ENCODE measurements at places on chromosomes 16 and 17.

DNA sequence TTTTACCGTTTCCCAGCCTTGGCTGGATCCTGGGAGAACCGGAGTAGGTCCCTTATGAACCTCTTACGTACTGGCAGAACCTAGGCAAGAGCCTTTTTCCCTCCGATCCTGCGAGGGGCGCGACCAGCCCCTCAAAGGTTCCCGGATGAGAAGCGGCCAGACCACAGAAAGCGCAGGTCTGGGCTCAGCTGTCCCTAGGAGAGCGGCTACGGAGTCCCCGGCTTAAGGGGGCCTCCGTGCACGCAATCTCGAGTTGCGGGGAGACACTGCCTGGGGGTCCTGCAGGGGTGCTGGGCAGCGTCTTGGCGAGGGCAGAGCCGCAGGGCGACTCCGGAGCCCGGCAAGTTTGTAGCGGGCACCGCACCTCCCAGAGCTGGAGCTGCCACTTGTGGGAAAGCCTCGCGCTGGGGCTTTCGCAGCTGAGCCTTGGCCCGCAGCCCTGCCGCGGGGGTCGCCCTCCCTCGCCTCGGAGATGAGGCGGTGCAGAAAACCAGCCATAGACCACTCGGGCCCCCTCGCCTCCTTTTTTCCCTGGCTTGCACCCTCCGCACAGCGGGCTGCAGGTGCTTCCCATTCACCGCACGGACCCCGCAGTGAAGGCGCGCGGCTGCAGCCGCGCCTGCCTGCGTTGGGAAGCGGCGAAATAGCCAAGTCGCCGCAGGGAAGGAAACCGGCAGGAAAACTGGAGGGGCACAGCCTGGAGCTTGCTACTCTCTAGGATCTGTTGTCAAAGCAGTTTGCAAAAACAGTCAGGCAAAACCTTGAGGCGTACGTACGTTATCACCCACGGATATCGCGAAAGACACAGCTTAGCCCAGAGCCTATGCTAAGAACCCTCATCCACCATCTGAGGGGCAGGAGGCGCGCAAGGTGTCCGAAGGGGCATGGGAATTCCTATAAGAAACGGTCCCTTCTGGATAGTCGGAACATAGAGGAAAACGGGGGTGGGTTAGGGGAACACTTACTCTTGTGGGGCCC lies 834 bp downstream of the CDH8 start:
- no peak for DNase-seq

DNA sequence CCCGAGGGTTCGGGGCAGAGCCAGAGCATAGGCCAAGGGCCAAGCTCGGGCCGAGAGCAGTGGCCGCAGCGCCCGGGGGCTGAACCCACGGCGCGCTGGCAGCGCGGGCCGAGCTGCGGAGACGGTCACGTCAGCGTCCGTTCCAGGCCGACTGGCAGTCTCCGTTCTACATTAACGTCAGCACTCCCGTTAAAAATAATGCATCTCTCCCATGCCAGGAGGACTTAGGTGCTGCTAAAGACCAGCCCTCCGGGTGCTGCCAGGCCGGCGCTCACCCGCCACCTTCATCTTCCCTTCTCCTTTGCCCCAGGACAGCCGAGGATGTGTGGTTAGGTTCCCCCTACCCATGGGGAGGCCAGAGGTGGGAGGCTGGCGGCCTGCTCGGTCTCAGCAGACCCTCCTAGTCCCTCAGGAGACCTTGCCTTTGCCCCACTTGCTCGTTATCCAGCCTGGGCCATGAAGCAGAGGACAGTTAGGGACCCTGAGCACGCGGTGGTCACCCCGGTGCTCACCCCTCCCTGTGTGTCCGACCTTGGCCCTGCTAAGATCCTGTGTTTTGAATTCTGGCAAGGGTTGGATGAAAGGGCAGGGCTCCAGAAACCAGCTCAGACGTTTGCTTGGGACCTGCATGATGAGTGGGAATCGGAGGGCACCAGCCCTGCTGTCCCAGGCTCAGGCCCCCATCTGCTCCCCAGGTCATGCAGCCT lies 572 bp downstream of the MPG start:
- DNase-seq, result no peak

GRCh38 chr16:85952197-85952596 lies 53.2 kb downstream of the IRF8 start:
- DNase-seq, result no peak

DNA sequence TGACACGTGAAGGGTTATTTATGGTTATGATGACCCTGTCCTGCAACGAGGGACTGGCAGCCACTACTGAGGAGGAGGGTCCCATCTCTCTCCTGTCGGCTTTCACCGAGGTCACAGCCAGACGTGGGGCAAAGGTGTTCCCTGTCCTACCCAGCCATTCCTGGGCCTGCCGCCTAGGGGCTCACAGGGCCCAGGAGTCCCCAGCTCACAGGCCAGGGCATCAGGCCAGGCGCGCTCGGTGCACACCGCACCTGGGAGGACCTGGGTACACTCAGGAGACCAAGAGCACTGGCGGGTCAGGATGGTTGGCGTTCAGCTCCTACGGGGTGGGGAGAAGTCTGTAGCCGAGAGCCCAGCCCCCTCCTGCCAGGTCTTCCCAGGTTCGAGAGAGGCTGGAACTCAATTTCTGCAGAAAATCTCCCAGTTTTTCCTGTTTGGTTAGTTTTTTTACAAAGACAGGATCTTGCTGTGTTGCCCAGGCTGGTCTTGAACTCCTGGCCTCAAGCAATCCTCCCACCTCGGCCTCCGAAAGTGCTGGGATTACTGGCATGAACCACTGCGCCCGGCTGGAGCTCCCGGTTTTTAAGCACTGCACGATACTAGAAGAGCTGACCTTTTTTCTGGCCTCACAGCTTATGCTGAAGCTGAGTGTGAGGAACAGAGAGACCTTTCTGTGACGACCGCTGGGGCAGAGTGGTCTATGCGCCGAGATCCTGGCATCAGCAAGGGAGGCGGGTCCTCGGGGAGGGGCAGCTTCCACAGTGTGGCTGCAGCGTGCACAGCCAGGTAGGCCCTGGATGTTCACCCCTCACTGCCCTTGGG lies 7.7 kb downstream of the CYBC1 start:
- DNase-seq, result no peak

DNA sequence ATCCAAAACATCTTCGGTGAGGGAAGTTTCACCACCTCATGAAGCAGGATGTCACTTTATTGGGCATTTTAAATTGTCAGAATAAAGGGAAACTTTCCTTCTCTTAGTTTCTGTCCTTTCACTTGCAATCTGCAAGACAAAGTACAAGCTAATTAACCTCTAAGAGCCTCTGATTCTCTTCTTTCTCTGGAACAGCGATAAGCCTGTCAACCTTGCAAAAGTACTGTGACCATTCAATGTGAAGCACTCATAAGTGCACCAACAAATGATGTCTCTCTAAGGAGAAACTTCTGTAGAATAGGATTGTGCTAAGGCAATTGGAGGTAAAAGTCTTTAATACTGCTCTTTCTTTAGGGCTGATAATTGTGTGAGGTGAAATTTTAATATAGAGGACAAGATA lies 1622.3 kb downstream of the CDH8 start:
- DNase-seq, result no peak

DNA sequence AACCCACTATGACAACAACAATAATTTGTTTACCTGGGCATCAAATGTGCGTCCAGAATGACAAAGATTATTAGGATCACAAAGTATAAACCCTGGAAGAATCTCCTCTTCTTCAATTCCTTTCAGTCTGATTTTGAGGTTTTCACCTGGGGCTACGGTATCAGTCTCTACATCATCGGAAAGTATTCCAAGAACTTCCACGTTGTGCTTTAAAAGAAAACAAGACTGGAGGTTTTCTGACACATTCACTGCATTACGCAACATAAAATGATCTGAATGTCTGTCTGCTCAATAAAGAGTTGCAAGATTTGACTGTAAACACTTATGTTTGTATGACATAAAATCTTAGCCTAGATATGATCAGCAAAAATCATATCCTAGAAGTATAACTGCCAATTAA lies 26.0 kb upstream of the RSL1D1 start:
- no peak for DNase-seq

DNA sequence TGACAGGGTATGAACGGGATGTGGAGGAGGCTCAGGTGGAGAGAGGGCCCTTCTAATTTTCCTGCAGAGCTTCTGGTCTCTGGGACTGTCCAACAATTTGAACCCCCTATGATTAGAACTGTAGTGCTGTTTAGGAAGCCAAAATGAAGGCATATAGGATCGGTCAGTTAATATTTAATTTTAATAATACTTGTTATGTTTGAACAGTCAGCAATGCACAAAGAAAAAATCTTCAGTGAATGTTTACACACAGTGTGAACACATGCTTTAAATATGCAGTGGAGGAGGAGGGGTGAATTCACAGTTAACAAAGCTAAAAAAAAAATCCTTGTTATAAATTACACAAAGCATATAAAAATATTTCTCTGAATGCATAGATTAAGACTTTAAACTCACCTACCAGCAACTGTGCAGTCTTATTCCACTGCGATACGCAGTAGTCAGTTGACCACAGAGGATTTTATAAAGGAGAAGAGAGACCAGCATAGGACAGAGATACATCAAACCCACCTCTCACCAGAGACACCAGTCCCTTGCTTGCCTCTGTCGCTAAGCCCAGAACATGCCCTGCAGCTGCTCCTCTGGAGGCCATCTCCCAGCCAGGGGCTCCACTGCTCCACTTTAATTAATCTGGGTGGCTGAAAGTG lies 14.6 kb downstream of the ANKRD40 start:
- DNase-seq, result no peak

DNA sequence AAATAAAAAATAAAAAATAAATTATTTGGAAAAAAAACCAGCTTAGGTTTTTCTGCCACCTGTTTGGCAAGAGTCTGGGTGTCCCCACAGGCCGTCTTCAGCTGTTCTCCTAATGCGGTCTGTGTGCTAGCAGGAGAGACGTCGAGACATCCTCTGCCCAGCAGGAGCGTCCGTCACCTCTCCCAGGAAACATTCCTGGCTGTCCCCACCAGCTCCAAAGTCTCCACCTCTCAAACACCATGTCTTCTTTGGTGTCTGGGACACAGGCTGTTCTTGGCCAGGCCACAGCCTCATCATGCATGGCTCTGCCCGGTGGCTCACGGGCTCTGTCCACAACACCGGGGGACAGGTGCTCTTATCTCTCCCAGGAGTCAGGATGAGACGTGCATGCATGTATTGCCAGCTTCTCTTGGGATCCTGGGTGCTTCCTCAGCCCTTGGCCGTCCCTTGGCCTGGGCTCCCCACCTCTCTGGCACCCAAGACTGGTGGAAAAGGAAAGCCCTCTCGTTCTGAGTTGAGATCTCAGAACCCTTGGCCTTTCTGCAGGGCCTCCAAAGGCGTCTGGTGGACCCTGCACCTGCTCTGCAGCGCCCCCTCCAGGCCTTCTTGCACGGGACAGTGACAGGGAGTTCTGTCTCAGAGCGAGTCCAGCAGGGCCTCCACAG lies 84.9 kb upstream of the CBX4 start:
- DNase-seq, result peak; percentile 47

DNA sequence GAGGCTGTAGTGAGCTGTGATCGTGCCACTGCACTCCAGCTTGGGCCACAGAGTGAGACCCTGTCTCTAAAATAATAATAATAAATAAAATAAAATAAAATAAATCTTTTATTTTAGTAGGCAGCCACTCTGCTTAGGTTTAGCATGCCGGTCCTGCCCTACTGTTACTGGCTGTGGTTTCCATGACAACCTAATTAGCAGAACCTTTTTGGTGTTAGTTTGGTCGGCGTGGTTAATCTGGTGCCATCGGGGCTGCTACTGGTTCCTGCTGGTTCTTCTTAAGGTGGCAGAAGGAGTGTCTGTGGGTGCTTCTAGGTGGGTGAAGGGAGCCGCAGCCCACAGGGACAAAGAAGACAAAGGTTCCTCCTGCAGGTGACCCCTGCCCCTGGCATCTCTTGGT lies 37.8 kb upstream of the CBX4 start:
- DNase-seq, result no peak

DNA sequence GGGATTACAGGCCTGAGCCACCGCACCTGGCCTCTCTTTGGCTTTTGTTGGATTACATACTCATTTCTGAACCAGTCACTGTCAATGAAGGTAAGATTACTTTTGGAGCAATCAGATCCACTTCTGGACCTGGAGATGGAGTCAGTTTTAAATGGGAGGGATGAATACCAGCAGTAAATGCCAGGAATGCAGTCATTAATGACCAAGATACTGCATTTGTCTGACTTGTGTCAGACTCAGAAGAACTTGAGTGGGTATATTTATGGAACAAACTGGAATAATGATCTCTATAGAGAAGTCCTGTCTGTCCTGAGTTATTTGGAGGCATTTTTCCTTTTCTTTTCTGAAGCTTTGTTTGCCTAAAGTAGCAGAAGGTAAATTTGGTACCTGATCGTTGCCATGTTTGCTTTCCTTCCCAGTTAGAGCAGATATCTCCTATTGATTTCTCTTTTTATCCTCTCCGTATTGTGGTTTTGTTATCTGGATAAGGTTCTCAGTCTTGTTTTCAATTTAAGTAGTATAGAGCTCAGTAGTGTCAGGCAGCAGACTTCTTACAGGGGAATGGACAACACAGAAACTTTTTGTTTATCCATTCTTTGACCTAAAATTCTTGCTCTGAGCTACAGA lies 10.7 kb downstream of the NLK start:
- DNase-seq, result no peak

DNA sequence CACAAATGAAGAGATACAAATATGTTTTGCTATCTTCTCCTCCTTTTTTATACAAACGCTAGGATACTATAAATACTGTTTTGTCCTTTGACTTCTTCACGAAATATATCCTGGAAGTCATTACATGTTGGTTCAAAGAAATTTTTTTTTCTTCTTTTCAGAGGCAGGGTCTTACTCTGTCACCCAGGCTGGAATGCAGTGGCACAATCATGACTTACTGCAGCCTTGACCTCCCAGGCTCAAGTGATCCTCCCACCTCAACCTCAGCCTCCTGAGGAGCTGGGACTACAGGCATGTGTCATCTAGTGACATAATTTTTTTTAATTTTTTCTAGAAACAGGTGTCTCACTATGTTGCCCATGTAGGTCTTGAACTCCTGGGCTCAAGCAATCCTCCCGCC lies 16.1 kb downstream of the CMC2 start:
- DNase-seq, result no peak

GRCh38 chr16:70804734-70805169 lies 3.8 kb upstream of the VAC14 start:
- DNase-seq, result no peak

GRCh38 chr16:75012380-75013081 lies 13.7 kb downstream of the ZNRF1 start:
- DNase-seq, result no peak

DNA sequence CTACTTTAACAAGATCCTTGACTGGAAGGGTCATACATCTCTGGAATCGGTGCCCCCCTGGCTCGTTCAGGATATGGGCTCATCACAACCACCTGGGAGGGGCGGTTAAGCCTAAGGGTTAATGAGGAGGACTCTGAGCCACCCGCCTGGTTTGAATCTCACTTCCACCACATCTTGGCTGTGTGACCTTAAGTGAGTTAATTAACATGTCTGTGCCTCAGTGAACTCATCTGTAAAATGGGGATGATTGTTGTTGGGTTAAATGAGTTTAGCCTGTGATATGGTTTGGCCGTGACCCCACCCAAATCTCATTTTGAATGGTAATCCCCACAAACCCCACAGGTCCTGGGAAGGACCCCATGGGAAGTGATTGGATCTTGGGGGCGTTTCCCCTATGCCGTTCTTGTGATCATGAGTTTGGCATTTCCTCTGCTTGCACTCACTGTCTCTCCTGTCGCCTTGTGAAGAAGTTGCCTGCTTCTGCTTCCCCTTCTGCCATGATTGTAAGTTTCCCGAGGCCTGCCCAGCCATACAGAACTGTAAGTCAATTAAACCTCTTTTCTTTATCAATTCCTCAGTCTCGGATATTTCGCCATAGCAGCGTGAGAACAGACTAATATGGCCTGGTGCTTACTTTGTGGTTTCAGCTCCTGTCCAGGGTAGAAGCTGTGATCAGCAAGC lies 214.0 kb upstream of the CIBAR2 start:
- no peak for DNase-seq

All from stimulated activated CD4-positive, alpha-beta T cell treated with anti-CD3 and anti-CD28 coated beads, Interleukin-15, amount 100 ng/mL, for 48 hours (primary cell).